ENCODE measurements at places on chromosomes 3 and 15. TPM values are rescaled to one million over a fixed set of nuclear protein-coding genes. Genes with fewer than 3 reads are reported as not detected.
A peak's percentile ranks its signal among the peaks of the same experiment; 100 is the strongest.

The CCR5 gene
- total RNA-seq = 0.98 TPM

The ABHD17C gene
- total RNA-seq = 1.3 TPM

The PP2D1 gene
- total RNA-seq = not detected

The HHLA2 gene
- total RNA-seq = 1.6 TPM

The IFT80 gene
- 18.4 TPM for total RNA-seq

DNA sequence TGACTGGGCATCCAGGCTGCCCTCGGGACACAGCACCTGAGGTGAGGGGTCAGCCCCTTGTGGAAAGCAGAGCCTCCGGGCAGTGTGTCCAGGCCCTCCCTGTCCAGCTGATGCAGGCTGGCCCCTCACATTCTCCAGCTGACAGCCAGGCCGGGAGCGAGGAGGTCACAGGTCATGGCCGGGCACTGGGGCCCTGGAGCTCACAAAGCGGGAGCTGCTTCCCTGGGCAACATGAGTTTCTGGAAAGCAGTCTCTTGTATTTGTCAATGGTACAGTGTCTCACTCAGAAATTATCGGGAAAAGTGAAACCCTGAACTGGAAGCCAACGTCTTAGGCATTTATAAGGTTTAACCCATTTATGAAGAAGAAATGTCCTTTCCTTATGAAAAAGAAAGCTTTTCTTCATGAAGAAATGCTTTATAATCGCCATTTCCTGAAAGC lies 118.5 kb downstream of the OPA1 start:
- H3K27ac ChIP-seq = peak overlapping the region; percentile 33
- no peaks in the 10 kb centered on the region for H3K27me3 ChIP-seq
- H3K4me3 ChIP-seq = no peak overlapping the region
- DNase-seq = no peak

DNA sequence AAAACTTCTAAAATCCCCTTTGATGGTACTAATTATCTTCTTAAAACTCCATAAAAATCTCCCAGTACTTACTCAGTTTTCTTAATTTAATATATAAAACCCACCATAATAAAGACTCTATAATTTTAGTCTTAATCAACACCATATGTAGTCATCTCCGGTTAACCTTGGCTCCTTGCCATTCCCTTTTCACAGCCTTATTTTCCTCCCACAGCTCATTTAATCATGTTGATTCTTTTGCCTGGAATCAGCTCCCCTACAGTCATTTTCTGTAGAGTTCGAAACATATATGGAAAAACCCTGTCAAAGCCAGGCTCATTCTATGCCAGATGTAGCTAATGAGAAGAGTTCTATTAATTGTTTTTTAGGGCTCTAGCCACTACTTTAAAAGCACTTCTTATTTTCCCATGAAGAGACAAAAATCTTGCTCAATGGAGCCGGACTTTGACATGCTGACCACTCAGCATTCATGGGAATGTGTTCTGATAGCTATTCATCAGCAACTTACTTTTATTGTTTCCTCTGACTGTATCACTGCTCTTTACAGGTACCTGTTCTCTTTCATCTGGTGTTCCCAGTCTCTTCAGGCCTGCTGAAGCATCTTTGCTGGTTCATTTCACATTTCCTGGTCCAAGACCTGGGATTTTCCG lies 573.4 kb downstream of the NAALADL2 start:
- no peaks in the 10 kb centered on the region for H3K27me3 ChIP-seq
- no peak overlapping the region for H3K27ac ChIP-seq
- H3K4me1 ChIP-seq = no peaks in the 10 kb centered on the region
- H3K4me3 ChIP-seq = no peak overlapping the region
- DNase-seq = no peak

DNA sequence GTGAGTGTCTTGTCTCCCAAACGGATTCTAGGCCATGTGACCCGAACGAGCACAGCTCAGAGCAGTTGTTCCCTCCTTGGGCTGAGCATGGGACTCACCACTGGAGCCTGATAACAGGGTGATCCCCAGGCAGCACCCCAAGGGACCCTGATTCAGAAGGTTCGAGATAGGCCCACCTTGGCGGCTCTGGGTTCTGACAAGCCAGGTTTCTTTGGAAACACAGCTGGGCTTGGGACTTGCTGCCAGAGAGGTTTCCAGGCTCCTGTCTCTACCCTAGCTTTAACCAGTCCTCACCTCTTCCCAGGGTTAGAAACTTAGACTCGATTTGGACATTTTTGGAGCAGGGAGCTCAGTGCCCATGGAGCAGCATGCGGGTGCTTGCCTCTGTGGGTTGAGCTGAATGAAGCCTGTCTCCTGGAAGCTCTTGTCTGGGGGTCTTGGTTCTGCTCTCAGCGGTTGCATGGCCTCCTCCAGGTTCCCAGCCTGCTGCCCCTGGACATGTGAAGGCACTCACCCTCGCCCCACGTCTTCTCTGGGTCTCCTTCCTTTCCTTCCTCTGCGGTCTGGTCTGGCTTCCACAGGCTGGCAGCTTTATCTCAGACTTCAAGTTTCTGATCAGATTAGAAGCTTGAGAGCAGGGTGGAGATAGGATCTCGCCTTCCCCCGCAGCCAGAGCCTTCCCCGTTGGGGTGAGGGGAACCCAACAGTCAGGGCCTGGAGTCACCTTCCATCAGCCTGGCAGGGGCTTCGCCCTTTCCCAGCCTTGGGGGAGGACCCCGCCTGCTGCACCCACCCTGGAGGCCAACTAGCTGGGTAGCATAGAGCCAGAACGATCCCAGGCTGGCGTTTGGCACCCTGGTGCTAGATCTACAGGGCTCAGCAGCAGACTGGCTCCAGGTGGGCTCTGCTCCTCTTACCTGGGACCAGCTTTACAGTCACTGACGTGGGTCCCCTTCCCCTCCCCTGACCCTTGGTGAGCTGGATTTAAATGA lies 21.0 kb downstream of the PAQR5 start:
- DNase-seq = no peak
- H3K27me3 ChIP-seq = no peaks in the 10 kb centered on the region
- H3K4me3 ChIP-seq = no peak overlapping the region
- no peaks in the 10 kb centered on the region for H3K4me1 ChIP-seq

GRCh38 chr3:176969506-176969905 lies 227.8 kb downstream of the TBL1XR1 start:
- H3K27me3 ChIP-seq = no peaks in the 10 kb centered on the region
- no peak for DNase-seq
- H3K4me3 ChIP-seq = no peak overlapping the region

DNA sequence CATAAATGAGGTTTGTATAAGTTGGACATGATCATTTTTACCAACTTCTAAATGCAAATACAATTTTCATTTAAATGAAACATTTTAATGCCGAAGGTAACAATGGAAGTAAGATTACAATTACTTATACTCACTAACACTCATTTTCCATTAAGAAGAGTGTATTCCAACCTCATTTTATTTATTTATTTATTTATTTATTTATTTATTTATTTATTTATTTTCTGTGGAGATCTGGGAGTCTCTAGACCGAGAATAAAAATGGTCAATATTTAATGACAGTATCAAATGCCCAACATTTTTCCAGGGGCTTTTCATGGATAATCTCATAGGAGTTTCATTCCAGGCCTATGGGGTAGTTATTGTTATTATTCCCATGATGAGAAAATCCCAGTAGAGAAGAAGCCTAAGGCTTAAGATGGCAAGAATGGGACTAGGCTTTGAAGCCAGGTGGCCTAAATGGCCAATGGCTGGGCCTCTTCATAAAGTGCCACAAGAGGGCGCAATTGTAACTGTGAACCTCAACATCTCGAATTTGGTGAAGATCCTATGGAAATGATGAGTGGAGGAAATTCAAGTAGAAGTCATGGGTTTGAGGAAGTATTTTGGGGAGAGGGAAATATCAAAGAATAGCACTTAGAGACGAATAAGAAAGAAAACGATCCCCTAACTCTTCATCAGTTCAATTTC lies 21.3 kb downstream of the VGLL3 start:
- H3K4me3 ChIP-seq = no peak overlapping the region
- H3K27ac ChIP-seq = no peak overlapping the region
- no peak for DNase-seq
- H3K4me1 ChIP-seq = no peaks in the 10 kb centered on the region
- H3K36me3 ChIP-seq = no peaks in the 10 kb centered on the region
- no peaks in the 10 kb centered on the region for H3K27me3 ChIP-seq

DNA sequence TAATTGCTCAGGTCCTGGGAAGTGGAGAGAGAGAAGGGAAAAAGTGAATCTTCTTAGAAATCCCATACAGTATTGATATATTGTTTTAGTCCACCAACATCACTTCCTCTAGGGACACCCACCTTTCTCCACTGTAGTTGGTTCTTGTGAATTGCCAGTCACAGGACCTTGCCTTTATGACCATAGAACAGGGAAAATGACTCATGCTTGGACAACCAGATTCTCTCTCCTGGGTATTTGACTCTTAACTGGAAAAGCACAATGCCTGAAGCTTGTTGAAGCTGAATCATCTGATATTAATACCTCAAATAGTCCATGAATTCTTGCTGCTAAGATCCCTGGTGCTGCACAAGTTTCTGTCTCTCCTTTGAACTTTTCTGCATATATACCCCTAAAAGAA lies 32.5 kb upstream of the DCLK3 start:
- no peaks in the 10 kb centered on the region for H3K4me1 ChIP-seq
- H3K4me3 ChIP-seq = no peak overlapping the region
- no peaks in the 10 kb centered on the region for H3K27me3 ChIP-seq
- DNase-seq = no peak
- no peaks in the 10 kb centered on the region for H3K36me3 ChIP-seq

- no peaks in the 10 kb centered on the region for H3K27me3 ChIP-seq
- no peak overlapping the region for H3K4me3 ChIP-seq
- H3K27ac ChIP-seq = peak overlapping the region; percentile 66
- no peaks in the 10 kb centered on the region for H3K4me1 ChIP-seq
Measured at GRCh38 chr15:81337241-81337640, 13.3 kb upstream of the STARD5 start.

DNA sequence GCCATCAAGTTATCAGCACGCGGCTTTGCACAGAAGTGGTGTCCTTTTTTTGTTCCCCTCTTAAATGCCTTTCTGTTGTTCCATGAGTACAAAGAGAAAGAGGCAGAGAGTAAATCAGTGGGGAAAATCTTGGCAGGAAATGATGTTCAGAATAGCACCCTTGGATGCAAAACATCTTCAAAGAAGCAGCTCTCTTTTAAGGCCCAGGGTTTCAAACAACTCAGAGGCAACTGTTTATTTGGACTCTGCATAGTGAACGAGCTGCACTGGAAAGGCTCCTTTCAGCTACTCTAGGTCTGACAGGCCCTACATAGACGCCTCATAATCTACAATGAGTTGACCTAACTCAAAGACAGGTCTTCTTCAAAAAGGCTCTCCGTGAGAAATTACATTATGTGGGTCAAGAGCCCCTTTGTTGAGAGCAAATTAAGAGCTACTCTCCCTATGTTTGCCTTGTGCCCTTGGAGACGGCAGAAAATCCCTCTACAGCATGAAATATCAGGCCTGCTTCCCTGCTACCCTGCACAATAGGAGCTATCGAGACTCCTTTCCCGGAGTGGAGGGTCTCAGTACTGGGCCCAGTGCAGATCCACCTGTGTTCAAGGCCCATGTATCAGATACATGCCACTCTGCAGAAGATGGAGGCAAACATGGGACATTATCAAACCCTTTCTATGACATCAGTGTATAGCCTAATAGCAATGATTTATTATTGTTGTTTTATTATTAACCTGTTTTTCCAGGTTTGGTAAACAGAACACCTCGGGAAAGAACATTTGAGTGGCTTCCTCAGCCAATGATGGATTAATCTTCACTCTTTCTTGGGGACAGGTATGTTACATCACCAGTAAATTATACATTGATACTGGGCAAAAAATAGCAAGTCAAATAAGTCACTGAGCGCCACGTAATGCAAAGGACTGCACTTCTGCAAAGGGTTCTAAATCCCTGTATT lies 53.1 kb downstream of the HEG1 start:
- no peak overlapping the region for H3K27ac ChIP-seq
- no peak for DNase-seq
- H3K27me3 ChIP-seq = no peaks in the 10 kb centered on the region
- no peaks in the 10 kb centered on the region for H3K4me1 ChIP-seq
- H3K4me3 ChIP-seq = no peak overlapping the region

DNA sequence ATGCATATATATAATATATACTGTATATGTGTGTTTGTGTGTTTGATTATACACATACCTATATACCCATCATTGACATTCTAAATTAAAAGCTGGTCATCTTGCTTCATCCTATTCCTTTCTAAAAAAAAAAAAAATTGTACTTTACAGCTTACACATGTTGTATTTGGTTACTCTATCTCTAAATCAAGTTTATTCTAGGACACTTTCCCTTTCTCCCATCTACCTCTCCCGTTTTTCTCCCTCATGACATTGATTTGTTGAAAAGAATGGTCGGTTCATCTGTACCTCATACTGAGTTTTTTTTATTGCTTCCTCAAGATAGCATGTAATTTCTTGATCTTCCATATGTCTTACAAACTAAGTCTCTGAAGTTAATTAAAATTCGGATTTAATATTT lies 26.9 kb downstream of the GABPB1 start:
- H3K27me3 ChIP-seq = no peaks in the 10 kb centered on the region
- no peak for DNase-seq
- no peaks in the 10 kb centered on the region for H3K36me3 ChIP-seq
- H3K4me1 ChIP-seq = no peaks in the 10 kb centered on the region
- H3K4me3 ChIP-seq = no peak overlapping the region

GRCh38 chr3:8608791-8609467 lies 35.7 kb downstream of the SSUH2 start:
- no peaks in the 10 kb centered on the region for H3K36me3 ChIP-seq
- H3K27me3 ChIP-seq = no peaks in the 10 kb centered on the region
- no peak for DNase-seq
- H3K4me3 ChIP-seq = no peak overlapping the region
- H3K27ac ChIP-seq = no peak overlapping the region

- DNase-seq = no peak
- H3K27me3 ChIP-seq = no peaks in the 10 kb centered on the region
- H3K4me1 ChIP-seq = no peaks in the 10 kb centered on the region
- H3K36me3 ChIP-seq = no peaks in the 10 kb centered on the region
Measured at GRCh38 chr15:25761971-25762662, 101.0 kb downstream of the ATP10A start.

GRCh38 chr3:170327040-170327808 lies 30.3 kb upstream of the SKIL start:
- no peak overlapping the region for H3K4me3 ChIP-seq
- no peaks in the 10 kb centered on the region for H3K36me3 ChIP-seq
- no peaks in the 10 kb centered on the region for H3K27me3 ChIP-seq
- DNase-seq = no peak
- H3K4me1 ChIP-seq = no peaks in the 10 kb centered on the region

- no peaks in the 10 kb centered on the region for H3K36me3 ChIP-seq
- no peak overlapping the region for H3K27ac ChIP-seq
- no peaks in the 10 kb centered on the region for H3K4me1 ChIP-seq
Measured at GRCh38 chr3:160545504-160545871, 19.9 kb downstream of the KPNA4 start.

DNA sequence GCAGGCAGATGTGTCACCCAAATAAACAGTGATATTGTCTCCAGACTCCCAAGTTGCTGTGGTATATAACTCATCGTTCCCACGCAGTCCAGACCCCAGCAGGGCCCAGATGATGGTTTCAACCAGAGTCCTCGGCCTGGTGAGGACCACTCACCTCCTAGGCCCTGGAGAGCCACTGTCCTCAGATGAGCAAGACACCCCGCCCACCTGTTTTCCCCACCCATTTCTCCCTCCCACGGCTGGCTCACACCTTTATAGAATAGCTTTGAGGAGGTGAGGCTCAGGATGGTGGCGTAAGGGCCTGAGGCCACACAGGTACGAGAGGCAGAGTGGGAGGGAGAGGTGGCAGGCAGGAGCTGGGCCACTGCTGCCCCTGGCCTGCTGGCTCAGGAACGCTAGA lies 7.5 kb downstream of the MESP1 start:
- H3K4me3 ChIP-seq = no peak overlapping the region
- no peak overlapping the region for H3K27ac ChIP-seq
- H3K36me3 ChIP-seq = no peaks in the 10 kb centered on the region
- H3K27me3 ChIP-seq = no peaks in the 10 kb centered on the region
